Activated CD4-positive, alpha-beta T cell treated with anti-CD3 and anti-CD28 coated beads, Interleukin-2, amount 50 U/mL, for 4 hours (primary cell): ENCODE measurements at places on chromosomes 5 and 9.

DNA sequence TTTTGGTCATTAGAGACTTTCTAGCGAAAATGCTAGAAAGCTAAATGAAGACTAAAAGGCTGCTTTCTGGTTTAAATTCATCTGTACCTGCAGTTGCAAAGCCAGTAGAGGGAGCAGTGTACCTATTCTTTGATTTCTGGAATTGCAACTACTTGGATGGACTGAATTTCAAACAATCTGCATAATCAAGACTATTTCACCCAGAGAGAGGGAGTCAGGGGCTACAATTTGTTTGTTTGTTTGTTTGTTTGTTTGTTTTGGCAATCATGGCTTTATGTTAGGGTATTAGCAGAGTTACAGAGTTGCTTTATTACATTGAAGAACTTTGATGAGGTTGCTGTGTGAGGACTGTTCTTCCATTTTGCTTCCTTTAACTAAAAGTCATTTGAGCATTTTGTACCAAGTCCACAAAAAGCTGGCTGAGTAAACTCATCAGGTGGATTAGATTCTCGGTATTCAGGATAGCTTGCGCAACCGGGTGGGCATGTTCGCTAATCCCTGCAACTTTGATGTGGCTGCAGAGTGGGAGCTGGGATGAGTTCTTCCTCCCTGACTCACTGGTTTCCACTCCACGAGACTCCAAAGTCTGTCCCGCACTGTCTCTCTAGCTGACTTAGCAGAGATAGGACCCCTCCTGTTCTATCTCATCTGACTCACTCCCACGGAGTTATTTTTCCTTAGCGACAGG, 80.0 kb upstream of the TUT7 start:
- DNase-seq = no peak

GRCh38 chr5:102834438-102834964, 79.4 kb downstream of the PAM start:
- no peak for DNase-seq

DNA sequence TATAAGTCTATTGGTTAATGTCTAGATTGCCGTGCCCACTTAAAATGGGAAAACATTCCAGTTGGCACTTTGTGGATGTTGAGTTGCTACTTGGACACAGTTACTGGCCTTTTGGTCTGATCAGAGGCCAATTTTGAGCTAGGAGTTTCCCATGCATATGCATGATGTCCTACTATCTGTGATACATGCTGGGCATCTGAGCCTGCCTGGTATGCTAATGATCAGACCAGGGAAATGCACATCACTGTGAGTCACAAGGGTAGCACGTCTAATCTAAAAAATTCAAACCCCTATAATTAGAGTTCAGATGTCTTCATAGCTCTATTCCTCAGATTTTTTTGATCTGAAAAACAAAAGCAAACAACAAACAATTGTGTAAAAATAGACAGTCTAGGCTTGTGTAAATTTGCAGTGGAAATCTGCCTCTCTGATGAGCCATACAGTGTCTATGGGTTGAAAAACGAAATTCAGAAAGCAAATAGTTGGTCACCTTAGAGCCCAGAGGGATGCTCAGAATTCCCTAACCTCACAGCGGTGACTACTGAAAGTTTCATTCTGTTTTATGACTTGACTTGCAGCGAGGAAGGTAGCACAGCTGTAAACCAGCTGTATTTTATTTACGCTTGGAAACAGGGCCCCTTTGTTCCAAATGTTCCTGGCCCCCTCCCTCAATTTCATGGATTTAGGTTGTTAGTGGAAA, 37.3 kb downstream of the PALM2AKAP2 start:
- DNase-seq = no peak

- no peak for DNase-seq
These were observed 9.4 kb upstream of the MAPK9 start for GRCh38 chr5:180301253-180301652.

GRCh38 chr9:13116292-13116691, 163.2 kb downstream of the MPDZ start:
- no peak for DNase-seq

GRCh38 chr9:97386265-97386633, 25.6 kb upstream of the TDRD7 start:
- DNase-seq = no peak

- DNase-seq = no peak
These were observed 7.4 kb upstream of the IFNA1 start for GRCh38 chr9:21432672-21433425.

DNA sequence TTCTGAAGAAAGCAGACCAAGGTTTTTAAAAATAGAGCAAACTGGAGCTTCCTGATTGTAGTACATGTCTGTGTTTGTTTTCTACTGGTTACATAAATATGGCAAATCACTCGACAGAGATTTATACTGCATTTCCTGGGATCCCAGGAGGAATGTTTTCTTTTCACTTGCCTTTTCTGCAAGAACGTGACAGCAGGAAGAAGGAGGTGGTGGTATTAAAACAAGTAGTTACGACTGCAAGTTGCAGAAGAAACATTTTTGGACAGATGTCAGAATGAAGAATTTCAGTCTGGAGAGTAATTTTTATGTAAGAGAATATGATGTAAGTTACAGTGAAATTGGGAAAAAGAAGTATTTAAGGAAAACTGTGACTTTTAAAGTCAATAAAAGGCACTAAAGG, 253.7 kb upstream of the NFIL3 start:
- DNase-seq = no peak

DNA sequence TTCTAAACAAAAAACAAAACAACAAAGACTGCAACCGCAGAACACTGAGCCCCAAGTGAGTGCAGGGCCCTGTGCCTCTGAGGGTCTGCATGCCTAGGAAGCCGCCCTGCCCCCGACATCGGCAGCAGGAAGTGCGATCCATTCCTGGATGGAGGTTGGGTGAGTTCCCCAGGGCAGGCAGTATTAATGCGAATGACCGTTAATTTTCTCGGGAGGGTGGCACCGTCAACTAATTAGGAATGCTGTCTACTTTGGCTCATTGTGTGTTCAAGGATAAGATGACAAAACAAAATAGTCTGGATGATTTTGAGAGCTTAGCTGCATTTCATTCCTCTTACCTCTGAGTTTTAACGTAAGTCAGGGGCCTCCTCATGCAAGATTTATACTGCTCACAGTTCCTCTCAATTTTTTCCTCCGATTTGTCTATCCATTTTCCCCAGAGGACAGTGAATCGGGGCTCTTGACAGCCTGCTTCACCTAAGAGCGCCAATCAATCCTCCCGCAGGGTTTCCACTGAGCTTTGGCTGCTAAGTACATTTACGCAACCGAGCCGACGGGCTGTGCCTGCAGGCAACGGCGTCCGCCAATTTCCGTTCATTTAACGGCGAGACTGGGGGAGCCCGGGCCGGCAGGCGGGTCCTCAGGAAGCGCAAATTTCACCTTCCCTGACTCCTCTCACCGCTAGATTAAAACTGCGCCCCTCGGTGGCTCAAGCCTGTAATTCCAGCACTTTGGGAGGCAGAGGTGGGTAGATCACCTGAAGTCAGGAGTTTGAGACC, 2.9 kb upstream of the NXNL2 start:
- DNase-seq = no peak

- no peak for DNase-seq
These were observed 3.4 kb downstream of the BTNL9 start for GRCh38 chr5:181043285-181044092.

GRCh38 chr9:77092536-77092935, 73.1 kb downstream of the FOXB2 start:
- no peak for DNase-seq

GRCh38 chr5:141850244-141850768, 27.9 kb downstream of the PCDH1 start:
- peak; percentile 30 for DNase-seq

- no peak for DNase-seq
These were observed 104.6 kb downstream of the PCSK5 start for GRCh38 chr9:75995066-75995465.

- no peak for DNase-seq
These were observed 110.0 kb upstream of the PTGER4 start for GRCh38 chr5:40569546-40570270.

GRCh38 chr5:143533978-143534760, 130.7 kb upstream of the NR3C1 start:
- no peak for DNase-seq

DNA sequence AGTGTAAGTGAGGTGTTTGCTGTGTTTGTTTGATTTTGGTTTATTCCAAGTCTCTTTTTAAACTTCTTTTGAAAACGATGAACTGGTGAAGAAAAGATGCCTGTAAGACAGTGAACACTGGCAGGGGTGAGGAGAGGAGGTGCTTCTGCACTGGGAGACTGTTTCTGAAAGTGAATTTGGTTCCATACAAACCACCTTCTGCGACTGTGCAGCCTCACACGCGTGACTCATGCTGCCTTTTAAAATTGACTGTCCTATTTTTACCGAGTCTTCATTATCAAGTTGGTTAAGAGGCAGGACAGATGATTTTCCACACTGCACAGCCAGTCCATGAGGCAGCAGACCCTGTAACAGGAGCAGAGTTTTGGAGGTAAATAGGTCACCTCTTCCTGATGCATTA, 340.6 kb downstream of the MTRR start:
- DNase-seq = no peak

DNA sequence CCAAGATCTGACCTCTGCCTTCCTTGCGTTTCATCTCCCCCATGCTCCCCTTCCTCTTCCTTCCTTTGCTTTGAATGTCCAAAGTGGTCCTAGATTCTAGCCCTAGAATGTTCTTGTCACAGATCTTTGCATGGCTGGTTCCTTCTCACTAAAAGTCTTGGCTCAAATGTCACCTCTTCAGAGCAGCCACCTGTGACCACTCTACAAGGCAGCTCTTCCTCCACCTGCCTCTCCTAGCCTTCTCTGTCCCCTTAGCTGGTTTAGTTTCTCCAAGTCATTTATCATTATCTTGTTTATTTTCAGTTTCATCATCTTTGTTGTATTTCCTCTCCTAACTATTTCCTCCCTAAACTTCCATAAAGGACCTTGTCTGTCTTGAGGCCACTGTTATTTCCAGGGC, 7.1 kb upstream of the OCLN start:
- no peak for DNase-seq

- DNase-seq = no peak
These were observed 831 bp upstream of the SHROOM1 start for GRCh38 chr5:132831095-132831860.

- no peak for DNase-seq
These were observed 9.6 kb downstream of the TLE4 start for GRCh38 chr9:79581388-79581787.

DNA sequence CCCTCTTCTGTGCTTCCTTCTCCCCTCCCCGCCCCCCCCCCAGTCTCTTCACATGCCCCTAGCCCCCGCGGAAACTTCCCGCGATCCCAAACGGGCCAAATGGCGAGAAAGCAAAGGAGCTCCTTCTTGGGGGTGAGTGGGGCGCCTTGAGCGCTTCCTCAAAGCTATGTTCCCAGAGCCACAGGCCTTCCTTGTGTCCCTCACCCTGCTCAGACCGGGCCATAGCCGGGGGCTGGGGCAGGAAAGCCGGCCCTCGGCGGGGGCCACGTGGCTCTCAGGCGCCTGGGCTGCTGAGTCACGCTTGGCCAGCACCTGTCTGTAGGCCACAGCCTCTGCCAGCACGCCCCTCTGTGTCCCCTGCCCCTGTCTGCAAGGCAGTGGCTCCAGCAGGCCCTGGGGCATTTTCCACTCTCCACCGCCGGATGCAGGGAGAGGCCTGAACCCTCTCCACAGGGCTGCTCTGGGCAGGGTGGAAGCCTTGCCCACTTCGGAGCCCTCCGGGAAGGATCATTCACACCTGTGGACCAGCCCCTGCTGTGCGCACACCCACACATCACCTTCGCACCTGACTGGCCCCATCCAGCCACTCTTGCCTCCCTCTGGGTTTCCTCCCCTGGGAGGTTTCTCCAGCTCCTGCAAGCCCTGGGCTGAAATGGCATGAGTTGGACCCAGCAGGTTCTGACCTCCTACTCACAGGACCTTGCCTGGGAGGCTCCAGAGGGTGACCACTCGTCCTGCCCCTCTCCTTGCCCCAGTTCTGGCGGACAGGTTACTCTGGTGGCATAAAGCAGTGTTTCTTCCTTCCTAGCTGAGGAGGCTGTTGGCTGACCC, 1.2 kb upstream of the SQSTM1 start:
- DNase-seq = no peak

- DNase-seq = peak; percentile 7
These were observed 194.7 kb upstream of the FREM1 start for GRCh38 chr9:15104826-15105420.

- DNase-seq = no peak
These were observed 26.0 kb downstream of the FLT4 start for GRCh38 chr5:180623411-180623834.

DNA sequence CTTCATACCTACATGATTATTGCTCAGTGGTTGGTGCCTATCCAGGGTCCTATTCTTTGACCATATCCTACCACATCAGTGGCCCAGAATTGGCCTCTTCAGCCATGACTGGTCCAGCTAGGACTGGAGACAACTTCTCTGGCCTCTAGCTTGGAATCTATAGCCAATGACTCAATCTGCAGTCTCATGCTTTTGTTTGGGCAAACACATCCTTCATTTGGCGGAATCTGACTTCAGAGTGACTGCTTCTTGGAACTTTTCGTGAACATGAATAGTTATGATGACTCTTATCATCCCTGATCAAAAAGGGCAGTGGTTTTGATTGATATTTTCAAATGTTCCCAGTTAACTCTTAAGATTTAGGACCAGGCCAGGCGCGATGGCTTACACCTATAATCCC, 134.1 kb downstream of the PAPPA start:
- no peak for DNase-seq
